Mesendoderm (in vitro differentiated cells): ENCODE measurements at places on chromosomes 6 and 20.

DNA sequence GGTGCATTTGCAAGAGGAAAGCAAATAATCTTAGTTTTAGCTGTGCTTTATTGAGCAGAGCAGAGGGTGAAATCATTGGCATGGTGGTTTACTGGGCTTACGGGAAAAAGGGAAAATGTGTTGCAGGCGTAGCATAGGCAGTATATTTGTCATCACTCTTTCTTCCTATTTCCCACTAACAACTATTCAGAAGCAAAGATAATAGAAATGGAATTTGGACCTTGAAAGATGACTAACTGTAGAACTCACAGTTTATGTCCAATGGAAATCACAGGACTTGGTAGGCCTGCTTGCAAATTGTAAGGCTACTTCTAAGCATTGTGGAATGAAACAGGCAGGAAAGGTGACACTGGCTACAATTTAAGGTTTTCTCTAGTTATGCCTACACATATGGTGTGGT lies 611.9 kb upstream of the MAN1A1 start:
- DNase-seq: no peak

- DNase-seq: no peak
Observed at GRCh38 chr6:147361311-147361981, 147.0 kb upstream of the SAMD5 start.

DNA sequence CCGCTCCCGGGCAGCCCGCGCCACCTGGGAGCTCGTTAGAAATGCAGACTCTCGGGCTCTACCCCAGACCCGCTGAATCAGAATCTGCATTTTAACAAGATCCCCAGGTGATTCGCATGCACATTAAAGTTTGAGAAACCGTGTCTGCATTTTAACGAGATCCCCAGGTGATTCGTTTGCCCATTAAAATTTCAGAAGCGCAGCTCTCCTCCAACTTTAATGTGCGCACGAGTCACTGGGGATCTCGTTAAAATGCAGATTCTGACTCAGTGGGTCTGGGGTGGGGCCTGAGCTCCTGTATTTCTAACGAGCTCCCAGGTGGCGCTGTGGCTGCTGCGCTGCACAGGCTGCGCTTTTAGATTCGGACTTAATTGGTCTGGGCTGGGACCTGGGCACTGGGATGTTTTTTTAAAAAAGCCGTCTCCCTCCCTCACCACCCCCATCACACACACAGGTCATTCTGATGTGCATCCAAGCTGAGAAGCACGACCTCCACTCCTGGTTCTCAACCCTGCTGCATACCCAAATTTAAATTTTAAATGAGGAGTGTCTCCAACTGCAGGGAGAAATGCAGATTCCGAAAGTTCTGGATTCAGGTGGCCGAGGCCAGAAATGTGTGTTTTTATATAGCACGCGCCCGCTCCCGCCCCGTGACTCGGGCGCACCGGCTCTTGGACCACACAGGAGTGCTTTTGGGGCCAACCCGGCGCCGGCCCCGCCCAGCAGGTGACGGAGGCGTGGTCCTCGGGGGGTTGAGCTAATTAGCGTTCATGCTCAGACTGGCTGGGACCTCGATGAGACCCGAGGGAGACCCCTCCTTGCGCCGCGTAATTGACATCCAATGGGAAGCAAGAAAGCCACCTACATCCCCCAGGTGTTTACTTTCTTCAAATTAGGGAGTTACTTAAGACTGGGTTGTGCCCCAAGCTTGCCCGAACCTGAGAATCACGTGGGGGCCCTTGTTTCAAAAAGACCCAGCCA lies 85.8 kb downstream of the ZFP64 start:
- DNase-seq: peak; percentile 89

- DNase-seq: no peak
Observed at GRCh38 chr6:127267646-127268625, 1.3 kb downstream of the RNF146 start.

DNA sequence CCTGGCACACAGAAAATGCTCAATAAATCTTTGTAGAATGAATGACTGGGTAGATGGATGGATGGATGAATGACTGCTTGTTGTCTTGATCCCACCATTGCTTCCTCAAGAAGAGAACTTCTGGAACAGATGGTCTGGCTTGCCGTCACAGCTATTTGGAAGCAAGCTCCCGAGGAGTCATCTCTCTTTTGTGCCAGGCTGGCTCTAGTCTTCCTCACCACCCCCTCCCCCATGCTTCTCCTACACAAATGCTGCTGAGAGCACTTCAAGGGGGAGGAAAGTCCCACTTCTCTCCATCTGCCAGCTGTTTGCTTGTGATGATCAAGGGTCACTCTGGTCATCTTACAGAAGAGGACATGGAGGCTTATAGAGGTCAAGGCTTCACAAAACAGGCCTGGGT lies 11.6 kb upstream of the KCNG1 start:
- DNase-seq: no peak

GRCh38 chr6:149261364-149262040 lies 56.0 kb upstream of the TAB2 start:
- DNase-seq: no peak

DNA sequence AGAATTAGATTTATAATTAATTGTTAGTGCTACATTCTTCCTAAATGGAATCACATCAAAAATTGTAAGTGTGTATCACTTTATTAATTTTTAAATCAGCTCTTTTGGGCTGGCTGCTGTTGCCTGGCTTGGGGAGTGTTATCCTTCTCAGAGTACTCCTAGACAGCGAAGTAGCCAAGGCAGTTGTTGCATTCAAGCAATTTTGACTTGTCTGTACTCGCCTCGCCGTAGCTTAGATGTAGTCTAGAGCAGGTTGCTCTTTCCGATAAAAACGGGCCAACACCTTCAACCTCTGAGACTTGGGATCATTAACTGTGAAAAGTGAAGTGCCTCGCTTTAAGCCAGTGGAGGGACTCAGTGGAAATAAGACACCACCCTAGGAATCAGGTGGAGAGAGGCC lies 151.3 kb downstream of the FARS2 start:
- no peak for DNase-seq

DNA sequence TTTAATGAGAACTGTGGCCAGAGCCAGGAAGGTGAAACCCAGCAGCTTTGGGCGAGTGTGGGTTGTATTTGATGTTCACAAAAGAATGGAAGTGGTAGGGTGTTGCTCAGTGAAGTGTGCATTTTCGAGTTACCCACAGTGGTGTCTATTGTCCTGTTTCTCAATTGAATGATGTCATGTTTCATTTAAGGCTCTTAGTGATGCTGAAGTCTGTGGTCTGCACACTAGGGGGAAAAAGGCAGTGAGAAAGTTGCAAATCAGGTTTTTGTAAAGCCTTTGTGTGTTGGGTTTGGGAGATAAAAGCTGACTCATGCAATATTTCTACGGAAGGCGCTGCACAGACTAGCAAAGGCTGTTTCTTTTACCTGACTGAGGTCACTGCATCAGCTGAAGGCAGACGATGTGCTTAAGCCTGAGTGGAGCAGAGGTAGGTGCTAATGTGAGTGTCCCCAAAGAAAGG lies 121.1 kb downstream of the PLEKHG1 start:
- DNase-seq: peak; percentile 69

DNA sequence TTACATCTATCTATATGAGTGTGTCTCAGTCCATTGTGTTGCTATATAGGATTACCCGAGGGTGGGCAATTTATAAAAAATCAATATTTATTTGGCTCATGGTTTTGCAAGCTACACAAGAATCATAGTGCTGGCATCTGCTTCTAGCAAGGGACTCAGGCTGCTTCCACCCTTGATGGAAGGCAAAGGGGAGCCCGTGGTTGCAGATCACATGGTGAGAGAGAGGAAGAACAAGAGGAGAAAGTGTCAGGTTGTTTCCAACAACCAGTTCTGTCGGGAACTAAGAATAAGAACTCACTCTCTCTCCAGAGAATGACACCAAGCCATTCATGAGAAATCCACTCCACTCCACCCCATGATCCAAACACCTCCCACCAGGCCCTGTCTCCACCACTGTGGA lies 48.2 kb upstream of the TENT5A start:
- DNase-seq: no peak

DNA sequence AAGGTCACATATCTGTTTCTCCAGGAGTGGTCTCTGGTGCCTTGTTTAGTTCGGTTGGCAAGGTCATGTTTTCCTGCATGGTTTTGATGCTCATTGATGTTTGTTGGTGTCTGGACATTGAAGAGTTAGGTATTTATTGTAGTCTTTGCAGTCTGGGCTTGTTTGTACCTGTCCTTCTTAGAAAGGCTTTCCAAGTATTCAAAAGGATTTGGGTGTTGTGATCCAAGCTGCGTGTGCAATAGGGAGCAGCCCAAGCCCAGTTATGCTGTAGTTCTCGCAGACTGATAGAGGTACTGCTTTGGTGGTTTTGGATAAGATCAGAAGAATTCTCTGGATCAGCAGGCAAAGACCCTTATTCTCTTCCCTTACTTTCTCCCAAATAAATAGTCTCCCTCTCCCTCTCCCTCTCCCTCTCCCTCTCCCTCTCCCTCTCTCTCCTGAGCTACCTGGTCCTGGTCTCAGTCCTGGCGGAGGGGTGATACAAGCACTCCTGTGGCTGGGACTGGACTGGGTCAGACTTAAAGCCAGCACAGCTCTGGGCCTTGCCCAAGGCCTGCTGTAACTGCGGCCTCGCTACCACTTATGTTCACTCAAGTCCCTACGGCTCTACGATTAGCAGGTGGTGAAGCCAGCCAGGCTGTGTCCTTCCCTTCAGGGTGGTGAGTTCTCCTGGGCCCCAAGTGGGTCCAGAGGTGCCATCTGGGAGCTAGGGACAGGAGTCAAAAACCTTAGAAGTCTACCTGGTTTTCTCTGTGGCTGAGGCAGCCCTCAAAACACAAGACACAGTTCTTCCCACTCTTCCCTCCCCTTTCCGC lies 27.3 kb upstream of the GRM4 start:
- DNase-seq: no peak

- DNase-seq: peak; percentile 81
Observed at GRCh38 chr20:47272893-47273590, 83.5 kb downstream of the ZMYND8 start.

GRCh38 chr6:43267619-43268354 lies 24.5 kb downstream of the TTBK1 start:
- DNase-seq: peak; percentile 74

- no peak for DNase-seq
Observed at GRCh38 chr20:36908603-36909002, 32.7 kb downstream of the TLDC2 start.

DNA sequence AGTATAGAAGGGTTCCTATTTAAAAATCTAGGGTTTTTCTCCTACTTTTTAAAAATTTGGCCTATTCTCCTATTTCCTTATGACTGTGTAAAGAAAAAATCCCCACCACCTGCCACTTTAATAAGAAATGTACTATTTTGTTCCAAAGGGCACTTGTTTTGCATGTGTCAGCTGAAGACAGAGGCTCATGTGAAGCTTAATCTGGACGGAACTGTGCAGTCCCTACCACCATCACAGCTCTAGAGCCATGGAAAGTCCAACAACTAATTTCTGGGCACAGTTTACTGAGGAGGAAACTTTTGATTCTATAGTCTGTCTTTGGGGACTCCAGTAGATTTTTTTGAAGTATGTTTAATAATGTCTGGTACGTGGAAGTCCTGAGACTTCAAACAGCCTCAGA lies 60.0 kb upstream of the AHI1 start:
- no peak for DNase-seq

DNA sequence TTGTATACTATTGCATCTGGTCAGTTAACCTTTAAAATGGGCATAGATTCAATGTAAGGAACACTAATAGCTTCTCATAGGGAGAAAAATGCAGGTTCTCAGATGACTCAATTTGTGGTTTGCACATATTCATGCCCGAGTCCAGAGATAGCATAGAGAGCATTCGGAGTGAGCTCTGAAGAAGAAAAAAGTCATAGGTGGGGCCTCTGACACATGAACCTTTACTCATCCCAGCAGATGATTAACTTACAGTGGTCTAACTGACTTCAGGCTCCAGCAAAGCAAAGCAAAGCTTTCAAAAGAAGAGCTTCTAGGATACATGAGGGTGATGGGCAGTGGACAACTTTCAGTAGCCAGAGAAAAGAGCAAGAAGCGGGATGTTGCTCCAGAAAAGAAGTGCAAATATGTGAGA lies 55.3 kb upstream of the BTN3A2 start:
- no peak for DNase-seq

- DNase-seq: no peak
Observed at GRCh38 chr6:130781557-130781956, 45.6 kb upstream of the SMLR1 start.

GRCh38 chr6:11822346-11822745 lies 43.7 kb upstream of the ADTRP start:
- DNase-seq: no peak

DNA sequence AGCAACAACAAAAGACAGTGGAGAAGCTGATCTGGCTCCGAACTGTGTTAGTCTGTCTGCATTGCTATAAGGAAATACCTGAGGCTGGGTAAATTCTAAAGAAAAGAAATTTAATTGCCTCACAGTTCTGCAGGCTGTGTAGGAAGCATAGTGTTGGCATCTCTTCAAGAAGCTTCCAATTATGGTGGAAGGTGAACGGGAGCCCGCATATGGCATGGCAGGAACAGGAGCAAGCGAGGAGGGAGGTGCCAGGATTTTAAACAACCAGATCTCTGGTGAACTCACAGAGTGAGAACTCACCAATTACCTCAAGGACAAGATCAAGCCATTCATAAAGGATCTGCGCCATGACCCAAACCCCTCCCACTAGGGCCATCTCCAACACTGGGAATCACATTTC lies 293.5 kb downstream of the SMOC2 start:
- DNase-seq: no peak

DNA sequence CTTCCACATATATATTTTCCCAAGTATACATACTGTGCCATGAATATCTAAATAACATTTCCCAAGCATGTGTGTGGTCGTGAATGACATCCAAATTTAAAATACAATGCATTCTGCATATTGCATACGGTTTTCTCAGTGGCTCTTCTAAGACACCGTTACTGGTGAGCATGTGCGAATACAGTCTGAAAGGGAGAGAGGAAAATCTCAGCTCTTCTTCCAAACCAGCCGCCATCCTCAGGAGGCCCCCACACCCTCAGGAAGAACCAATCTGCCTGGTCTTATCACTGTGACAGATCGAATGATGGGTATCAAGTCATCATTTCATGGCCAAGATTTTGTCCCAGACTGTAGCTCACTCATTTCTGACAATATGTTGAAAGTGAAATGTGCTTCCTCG lies 50.7 kb downstream of the ADAT2 start:
- DNase-seq: no peak

- DNase-seq: peak; percentile 95
Observed at GRCh38 chr6:14035071-14035847, 82.3 kb upstream of the CD83 start.
